ENCODE measurements at places on chromosomes 4 and X.
A peak's percentile ranks its signal among the peaks of the same experiment; 100 is the strongest.

- DNase-seq, result no peak
- no peaks in the 10 kb centered on the region for H3K27me3 ChIP-seq
- H3K4me1 ChIP-seq, result no peaks in the 10 kb centered on the region
Observed at GRCh38 chr4:20311856-20312255, 60.2 kb downstream of the SLIT2 start.

GRCh38 chr4:734951-735350 lies 29.3 kb downstream of the PCGF3 start:
- H3K36me3 ChIP-seq, result peaks cover 38% of the 10 kb centered on the region
- H3K4me1 ChIP-seq, result no peaks in the 10 kb centered on the region
- no peaks in the 10 kb centered on the region for H3K27me3 ChIP-seq
- no peak overlapping the region for H3K4me3 ChIP-seq
- DNase-seq, result no peak

- no peak overlapping the region for H3K27ac ChIP-seq
- no peaks in the 10 kb centered on the region for H3K27me3 ChIP-seq
- no peaks in the 10 kb centered on the region for H3K36me3 ChIP-seq
Observed at GRCh38 chr4:53128231-53128630, 237.6 kb downstream of the SCFD2 start.

GRCh38 chr4:182904211-182904761 lies 12.9 kb downstream of the DCTD start:
- H3K4me1 ChIP-seq, result no peaks in the 10 kb centered on the region
- DNase-seq, result no peak
- no peak overlapping the region for H3K4me3 ChIP-seq
- no peaks in the 10 kb centered on the region for H3K27me3 ChIP-seq
- peaks cover 26% of the 10 kb centered on the region for H3K36me3 ChIP-seq
- H3K27ac ChIP-seq, result no peak overlapping the region

DNA sequence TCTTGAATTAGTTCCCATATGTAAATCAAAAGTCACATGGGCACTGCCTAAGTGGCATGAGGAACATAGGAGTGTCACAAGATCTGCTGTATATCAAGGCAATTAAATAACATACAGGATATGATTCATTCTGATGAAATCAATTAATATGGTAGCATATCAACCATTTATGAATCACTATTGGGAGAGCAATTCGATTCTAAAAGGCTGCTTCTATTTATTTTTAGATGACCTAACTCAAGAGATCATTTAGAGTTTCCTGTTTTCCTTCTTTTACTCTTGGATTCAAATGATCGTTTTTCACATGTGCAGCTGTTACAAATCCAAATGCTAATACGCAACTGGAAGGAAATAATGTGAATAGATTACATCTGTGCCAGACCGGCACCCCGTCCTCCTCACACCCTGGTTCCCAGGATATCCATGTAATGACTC lies 81.9 kb downstream of the HCCS start:
- no peaks in the 10 kb centered on the region for H3K4me1 ChIP-seq
- no peaks in the 10 kb centered on the region for H3K27me3 ChIP-seq
- H3K27ac ChIP-seq, result no peak overlapping the region
- no peak for DNase-seq
- H3K36me3 ChIP-seq, result no peaks in the 10 kb centered on the region
- no peak overlapping the region for H3K4me3 ChIP-seq

DNA sequence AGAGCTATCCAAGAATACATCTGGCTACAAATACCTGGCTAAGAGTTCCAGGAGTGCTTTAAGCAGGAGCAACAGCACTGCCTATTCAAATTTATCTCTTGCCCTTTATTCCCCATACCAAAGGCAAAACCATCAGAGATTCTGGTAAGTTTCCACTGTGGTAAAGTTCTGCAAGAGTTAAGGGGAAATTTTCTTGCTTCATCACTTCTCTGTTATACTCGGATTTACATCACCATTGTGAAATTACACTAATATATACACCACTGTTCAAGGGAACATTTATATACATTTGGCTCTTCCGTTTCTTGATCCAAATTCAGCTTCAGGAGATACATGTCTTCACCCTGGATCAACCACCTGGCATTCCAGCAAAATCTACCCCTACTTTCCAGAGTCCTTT lies 70.8 kb upstream of the PTPN13 start:
- DNase-seq, result no peak
- H3K4me3 ChIP-seq, result no peak overlapping the region
- H3K4me1 ChIP-seq, result no peaks in the 10 kb centered on the region

DNA sequence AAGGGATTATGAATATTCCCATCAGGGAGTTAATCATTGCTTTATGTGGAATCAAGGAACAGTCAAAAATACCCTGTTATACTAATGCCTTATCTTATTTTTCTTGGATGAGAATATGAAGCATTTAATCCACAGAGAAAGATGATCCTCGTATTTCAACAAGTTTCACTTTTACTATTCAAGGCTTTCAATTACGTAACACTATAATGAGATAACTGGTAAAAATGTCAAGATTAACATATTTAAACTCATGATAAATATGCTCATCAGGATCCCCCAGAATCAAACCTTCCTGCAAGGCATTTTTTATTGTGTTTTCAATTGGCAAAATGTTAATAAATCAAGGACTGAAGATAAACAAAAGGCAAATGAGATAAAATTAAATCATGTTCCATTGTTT lies 5.1 kb downstream of the ZXDA start:
- no peaks in the 10 kb centered on the region for H3K27me3 ChIP-seq
- H3K4me3 ChIP-seq, result no peak overlapping the region
- peak overlapping the region; percentile 14 for H3K27ac ChIP-seq
- no peaks in the 10 kb centered on the region for H3K4me1 ChIP-seq

- no peak overlapping the region for H3K4me3 ChIP-seq
- no peak for DNase-seq
- H3K4me1 ChIP-seq, result no peaks in the 10 kb centered on the region
- no peaks in the 10 kb centered on the region for H3K27me3 ChIP-seq
Observed at GRCh38 chr4:138647433-138647832, 368.1 kb upstream of the NOCT start.

GRCh38 chrX:39736216-39737211 lies 361.2 kb downstream of the BCOR start:
- H3K36me3 ChIP-seq, result no peaks in the 10 kb centered on the region
- no peaks in the 10 kb centered on the region for H3K4me1 ChIP-seq
- no peak for DNase-seq
- no peaks in the 10 kb centered on the region for H3K27me3 ChIP-seq
- no peak overlapping the region for H3K27ac ChIP-seq

DNA sequence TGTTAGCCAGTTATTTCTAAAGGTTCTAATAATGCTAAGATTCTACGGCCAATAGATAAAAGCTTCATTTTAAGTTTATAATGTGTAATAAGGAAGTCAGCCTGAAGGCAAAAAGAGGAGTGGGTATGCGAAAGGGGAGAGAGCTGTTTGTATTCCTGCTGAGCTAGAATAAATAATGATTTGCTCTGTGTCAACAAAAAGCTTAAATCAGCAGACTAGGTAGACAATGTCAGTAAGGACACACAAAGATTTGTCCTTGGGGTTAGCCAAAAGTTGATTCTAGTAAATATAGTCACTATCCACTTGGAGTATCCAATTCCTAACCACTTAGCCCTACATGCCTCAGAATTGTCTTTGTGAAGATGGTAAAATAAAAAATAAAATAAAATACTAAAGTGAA lies 90.3 kb upstream of the GRIA3 start:
- H3K27me3 ChIP-seq, result no peaks in the 10 kb centered on the region
- no peak overlapping the region for H3K27ac ChIP-seq
- no peak for DNase-seq
- no peaks in the 10 kb centered on the region for H3K4me1 ChIP-seq
- H3K36me3 ChIP-seq, result no peaks in the 10 kb centered on the region
